ENCODE measurements at places on chromosomes 2 and 18. TPM values are rescaled to one million over a fixed set of nuclear protein-coding genes. Genes with fewer than 3 reads are reported as not detected.
A peak's percentile ranks its signal among the peaks of the same experiment; 100 is the strongest.

Gene USP37
- 24.6 TPM for total RNA-seq

Gene LYG2
- total RNA-seq: not detected

GRCh38 chr2:3102081-3102921 lies 275.3 kb downstream of the EIPR1 start:
- DNase-seq: no peak

DNA sequence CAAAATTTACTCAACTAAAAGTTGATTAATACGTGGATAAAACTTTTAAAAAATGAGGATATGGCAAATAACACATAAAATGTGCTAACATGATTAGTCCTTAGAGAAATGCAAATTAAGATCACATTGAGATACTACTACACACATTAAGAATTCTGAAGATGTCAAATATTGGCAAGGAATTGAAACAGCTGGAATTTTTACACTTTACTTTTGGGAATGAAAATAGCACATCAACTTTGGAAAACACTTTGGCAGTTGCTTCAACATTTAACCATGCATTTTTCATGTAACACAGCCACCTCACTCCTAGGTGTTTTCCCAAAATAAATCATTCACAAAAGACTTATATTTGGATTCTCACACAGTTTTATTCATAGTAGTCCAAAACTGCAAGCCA lies 687.9 kb upstream of the SETBP1 start:
- DNase-seq: no peak

- no peak for DNase-seq
Measured at GRCh38 chr2:128640166-128640844, 321.6 kb upstream of the HS6ST1 start.

GRCh38 chr2:134917888-134918525 lies 615 bp upstream of the CCNT2 start:
- peak; percentile 90 for DNase-seq

DNA sequence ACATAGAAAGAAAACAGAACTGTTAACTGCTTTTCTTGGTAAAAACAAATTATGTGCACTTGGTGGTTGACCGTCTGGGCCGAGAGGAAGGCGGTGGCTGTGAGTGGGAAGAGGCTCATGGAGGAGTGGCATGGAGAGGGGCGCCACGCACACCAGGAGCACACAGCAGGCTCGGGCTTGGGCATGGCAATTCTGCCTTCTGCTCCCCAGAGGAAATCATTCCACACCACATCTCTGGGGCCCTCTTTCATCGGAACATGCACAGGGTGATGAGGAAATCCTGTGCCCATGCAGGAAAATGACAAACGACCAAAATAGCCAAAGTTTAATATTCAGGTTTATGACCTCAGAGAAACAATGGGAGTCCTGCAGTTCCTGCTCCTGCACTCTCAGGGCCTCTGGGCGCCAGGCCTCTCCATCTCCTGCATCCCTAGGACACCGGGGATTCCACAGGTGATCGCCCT lies 26.4 kb downstream of the WDFY1 start:
- DNase-seq: no peak

Data from breast epithelium (tissue), 4 donors.